ENCODE measurements at places on chromosomes 5 and 9.

DNA sequence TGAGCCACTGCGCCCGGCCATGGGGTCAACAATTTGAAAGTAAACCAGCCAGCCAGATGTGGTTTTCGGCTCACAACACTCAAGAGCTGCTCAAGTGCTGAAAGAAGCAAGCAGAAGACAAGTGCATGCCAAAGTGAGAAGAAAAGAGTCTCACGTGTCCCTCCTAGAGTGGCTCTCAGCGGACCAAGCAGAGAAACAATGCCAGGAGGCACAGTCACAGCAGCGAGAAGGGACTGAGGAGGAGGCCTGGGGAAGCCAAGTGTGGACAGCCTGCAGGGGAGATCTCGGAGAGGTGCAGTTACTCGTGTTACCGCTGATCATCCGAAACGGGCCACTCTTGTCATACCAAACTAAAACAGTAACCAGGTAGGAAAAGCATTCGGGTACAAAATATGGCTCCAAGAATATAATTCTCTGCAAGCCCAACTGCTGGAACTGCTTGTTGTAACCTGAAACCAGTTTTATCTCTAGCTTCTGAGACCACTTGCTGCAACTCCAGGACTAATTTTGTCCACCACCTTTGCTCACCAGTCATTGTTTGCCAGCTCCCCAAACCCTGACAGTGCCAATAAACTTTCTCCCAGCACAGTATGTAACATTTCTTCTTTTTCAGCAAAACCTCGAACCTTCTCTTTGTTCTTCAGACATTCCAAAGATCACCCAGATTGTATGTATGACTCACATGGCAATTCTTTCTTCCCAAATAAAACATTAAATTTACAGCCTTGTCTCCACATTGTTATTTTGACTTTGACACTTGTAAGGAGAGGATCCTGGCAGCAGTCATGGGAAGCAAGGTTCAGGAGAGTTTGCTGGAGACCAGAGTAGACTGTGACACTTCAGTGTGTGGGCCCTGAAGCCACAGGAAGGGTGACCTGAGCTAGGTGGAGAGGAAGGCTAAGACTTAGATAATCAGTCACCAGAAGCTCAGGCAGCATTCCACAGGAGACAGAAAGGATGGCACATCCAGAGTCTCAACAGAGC, 6.3 kb downstream of the SLC35D2 start:
- DNase-seq, result no peak

GRCh38 chr5:75922480-75922879, 160.7 kb upstream of the SV2C start:
- no peak for DNase-seq

DNA sequence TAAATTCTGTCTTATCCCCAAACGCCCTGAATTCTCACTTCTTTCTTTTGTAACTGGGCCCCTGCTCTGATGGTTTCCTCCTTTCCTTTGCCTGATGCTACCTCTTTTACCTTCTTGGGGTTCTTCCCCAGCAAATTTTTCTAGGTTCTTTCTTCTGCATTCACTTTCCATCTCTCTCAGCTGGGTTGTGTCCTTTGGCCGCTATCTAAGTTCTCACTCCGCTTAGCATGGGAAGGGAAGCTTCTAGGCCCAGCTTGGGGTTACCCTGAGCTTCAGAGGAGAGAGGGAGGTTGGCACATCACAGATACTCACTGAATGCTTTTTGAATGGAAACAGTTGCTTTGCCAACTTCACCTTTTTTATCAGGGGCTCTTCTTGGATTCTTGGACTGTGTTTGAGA, 17.0 kb downstream of the PALM2AKAP2 start:
- no peak for DNase-seq

GRCh38 chr5:6873359-6873758, 160.1 kb downstream of the TENT4A start:
- DNase-seq, result no peak

DNA sequence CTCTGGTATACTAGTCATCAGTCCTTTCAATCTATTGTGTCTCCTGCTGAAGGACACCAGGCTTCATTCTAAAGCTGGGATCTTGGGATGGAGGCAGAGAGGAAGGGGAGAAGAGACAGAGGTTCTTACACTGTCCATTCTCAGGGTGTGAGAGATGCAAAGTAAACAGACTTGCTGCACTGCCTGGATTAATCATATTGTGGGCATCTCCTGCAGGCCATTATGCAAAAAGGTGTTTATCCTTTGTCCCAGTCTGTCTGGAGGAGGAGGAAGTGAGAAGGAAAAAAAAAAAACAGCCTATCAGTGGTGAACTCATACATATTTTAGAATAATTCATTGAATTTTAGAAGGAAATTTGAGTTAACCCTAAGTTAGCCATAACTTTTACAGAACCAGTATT, 92.9 kb upstream of the TNPO1 start:
- DNase-seq, result no peak

DNA sequence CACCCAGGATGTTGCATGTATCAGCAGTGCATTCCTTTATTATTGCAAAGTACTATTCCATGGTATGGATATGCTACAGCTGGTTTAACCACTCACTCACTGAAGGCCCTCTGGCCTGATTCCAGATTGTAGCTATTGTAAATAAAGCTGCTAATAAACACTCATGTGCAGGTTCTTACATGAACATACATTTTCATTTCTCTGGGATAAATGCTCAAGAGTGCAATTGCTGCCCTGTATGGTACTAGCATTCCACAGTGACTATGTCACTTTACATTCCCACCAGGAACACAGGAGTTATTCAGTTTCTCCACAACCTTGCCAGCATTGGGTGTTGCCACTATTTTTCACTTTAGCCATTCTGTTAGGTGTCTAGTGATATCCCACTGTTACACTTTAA, 267.6 kb downstream of the SPOCK1 start:
- DNase-seq, result no peak

GRCh38 chr9:119836036-119836435, 466.8 kb upstream of the BRINP1 start:
- no peak for DNase-seq

- DNase-seq, result no peak
Measured at GRCh38 chr9:81245254-81245956, 443.9 kb downstream of the TLE1 start.

DNA sequence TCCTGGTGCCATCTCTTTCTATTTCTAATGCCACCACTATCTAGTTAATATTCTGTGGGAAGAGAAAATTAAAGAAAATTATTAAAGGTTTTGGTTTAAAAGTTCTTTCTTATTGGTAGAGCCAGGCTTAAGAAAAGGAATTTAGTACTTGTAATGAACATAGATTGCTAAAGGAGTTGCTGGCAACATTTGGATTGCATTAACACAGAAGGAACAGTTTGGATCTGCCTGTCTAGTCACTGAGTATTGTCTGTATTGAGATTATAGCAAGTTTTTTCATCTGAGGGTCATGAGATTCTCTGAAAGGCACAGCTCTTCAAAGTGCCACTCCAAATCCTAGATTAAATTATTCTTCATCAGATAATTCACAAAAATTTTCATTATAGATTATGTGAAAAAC, 32.0 kb downstream of the FSD1L start:
- no peak for DNase-seq

DNA sequence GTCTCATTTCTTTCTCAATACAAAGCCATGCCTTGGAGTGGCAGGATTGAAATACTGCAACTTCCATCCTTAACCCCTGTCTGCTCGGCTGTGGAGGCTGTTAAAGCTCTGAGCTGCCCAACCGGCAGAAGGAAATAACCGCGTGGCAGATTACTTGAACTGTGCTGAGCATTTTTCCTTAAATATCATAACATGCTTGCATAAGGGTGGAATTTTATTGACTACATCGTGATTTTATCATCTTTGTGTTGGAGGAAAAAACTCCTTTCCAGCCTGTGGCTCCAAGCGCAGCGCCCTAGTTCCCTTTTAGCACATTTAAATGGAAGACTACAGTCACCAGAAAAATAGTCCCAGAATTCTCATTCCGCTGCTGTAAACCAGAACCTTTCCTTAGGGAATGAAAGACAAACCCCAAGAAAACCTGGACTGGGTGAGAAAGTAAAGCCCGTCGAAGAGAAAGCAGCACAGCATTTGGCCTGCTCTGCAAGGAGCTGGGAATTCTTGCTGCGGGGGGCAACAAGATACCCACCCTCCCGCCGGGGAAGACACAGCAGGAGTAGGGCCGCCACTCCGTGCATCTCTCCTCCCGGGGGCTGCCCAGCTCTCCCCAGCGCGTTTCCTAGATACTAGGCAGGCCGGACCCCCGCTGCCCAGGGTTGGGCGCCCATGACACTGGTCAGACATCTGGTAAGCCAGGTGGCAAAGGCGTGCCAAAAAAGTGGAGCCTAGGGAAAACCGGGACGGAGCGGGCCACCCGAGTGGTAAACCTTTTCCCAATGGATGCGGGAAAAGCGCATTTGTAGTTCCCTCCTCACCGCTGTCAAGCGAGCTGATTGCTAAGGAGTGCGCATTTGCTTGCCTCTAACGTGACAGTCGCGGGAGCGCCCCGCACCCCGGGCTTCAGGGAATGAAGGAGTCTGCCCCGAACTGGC, 1.3 kb downstream of the SHC3 start:
- DNase-seq, result no peak

DNA sequence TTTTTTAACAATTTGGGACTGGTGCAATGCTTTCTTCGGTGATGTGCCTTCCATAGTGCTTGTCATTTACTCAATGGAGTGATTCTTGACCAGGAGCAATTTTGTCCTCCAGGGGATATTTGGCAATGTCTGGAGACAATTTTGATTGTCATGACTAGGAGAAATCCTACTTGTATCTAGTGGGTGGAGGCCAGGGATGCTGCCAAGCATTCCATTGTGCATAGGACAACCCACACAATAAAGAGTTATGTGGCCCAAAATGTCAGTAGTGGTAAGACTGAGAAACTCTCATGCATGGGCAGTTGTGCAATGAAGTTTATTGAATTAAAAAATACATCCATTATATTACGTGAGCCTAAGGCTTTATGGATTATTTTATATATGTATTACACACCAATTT, 70.5 kb downstream of the FOCAD start:
- DNase-seq, result no peak

GRCh38 chr9:92920437-92920836, 26.9 kb upstream of the FGD3 start:
- DNase-seq, result no peak

DNA sequence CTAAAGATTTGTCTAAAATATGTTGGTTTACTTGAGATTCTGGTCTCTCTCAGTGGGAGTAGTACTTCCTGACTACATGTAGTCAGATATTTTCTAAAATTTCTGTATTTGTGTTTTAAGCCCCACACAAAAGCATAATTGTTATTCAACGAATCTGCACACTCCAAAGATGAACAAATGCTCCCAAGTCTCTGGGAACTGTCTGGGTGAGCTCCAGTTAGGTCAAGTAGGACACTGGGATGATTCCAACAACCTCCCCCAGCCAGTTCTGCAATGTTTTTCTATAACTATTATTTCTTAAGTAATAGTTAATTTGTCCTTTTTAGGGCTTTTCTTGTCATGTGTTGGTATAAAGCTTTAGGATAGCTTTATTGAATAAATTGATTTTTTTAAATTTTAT, 174.6 kb downstream of the FAM174A start:
- DNase-seq, result no peak

- DNase-seq, result no peak
Measured at GRCh38 chr5:96870094-96871026, 5.9 kb upstream of the ERAP2 start.

- no peak for DNase-seq
Measured at GRCh38 chr5:15002791-15003190, 131.2 kb upstream of the ANKH start.

DNA sequence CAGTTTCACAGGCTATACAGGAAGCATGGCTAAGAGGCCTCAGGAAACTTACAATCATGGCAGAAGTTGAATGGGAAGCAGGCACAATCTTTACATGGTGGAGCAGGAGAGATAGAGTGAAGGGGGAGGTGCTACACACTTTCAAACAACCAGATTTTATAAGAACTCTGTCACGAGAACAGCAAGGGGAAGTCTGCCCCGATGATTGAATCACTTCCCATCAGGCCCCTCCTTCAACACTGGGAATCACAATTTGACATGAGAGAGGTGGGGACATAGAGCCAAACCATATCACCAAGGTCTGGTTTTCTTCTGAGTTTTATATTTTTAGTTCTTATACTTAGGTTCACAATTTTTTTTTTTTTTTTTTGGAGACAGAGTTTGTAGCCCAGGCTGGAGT, 16.1 kb downstream of the ZCCHC9 start:
- DNase-seq, result no peak

DNA sequence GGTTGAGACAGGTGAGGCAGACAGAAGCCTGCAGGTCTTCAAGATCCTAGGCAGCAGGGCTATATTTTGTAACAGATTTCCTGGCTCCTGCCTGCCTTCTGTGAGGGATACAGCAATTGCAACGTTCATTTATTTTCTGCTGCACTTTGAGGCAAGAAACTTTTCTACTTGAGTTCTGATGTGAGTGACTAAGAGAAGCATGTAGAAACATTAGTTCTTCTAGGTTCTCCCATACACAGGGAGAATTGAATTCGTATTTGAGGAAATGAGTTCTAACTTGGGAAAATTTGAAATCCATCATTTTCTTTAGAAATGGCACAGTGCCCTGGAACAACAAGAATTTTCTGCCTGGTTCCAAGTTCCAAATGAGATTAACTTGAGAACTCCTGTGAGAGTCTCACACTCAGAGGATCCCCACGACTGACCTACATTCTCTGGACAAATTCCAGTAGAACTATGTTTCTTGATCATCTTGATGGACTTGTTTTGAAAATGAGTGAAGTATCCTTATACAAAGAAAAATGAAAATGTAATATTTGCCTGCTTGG, 15.0 kb downstream of the MAMDC2 start:
- no peak for DNase-seq

DNA sequence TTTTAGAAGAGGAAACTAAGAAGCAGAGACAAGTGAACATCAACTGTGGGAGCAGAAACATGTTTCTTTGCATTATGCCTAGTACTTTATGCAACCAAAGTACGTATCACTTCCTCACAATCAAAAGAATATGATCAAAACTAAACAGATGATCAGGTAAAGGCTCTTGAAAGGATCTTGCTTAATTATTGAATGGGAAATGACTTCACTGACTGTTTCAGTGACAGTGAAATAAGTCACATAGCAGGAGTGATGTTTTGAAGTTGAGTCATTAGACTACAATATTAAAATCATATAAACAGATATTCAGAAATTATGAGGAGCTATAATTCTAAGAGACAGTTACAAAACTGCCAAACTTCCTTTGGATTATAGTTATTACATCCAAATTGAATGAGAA, 527.3 kb downstream of the MTRR start:
- no peak for DNase-seq

Measured in CD4-positive, alpha-beta T cell treated with Interleukin-15 for 4 hours (primary cell).